ENCODE measurements at places on chromosomes 5 and 9.

GRCh38 chr5:128254789-128255188 is 171.2 kb downstream of the SLC12A2 start:
- DNase-seq: no peak

GRCh38 chr9:18542837-18543405 is 69.0 kb downstream of the ADAMTSL1 start:
- peak; percentile 29 for DNase-seq

GRCh38 chr9:5665059-5665458 is 36.2 kb downstream of the RIC1 start:
- no peak for DNase-seq

- DNase-seq: peak; percentile 74
Observed at GRCh38 chr9:5425006-5425628, 12.6 kb downstream of the PLGRKT start.

- no peak for DNase-seq
Observed at GRCh38 chr9:22050924-22051323, 41.8 kb upstream of the CDKN2B start.

- no peak for DNase-seq
Observed at GRCh38 chr9:90012949-90013348, 408.1 kb downstream of the GADD45G start.

DNA sequence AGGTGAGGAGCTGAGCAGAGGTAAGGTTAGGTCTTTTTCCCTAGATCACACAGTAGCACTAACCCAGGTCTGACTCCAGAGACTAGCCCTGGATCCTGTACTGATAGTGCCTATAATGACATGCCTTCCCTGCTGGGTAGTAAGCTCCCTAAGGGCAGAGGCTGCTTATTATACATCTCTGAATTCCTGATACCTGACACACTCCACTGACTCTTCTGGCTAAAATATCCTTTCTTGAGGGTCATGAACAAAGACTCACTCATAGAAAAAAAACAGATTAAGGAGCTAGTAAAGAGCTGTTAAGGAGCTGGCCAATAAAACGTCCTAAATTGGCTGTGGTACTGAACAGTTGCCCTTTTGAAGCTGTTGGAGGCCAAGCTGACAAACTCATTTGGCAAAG is 149.0 kb upstream of the ITGA1 start:
- DNase-seq: no peak

- no peak for DNase-seq
Observed at GRCh38 chr5:321230-321725, at the start of gene AHRR. Gene AHRR, plus strand, starts transcription at chr5:321714. Its CDS starts 22,189 bp downstream, at chr5:343903.

DNA sequence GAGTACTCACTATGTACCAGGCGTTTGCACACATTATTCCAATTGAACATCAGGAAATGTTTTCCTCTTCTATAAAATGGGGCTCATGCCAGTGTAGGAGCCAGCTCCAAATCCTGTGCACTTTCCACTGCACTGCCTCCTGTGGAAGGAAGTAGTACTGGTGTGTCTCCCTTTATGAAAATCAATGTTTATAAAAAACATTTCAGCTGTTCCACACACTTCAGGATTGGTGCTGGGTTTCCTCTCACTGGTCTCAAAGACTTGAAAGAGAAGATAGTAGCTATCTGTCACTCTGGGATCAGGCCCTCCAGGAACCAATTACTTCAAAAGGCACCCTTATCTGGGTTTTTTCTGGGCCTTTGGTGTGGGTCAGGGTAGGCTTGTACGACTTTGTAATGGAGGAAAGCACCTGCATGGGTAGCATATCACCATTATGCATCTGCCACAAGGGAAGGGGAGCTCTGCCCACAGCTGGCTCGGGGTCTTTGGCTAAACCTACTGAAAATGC is 32.5 kb downstream of the RAB14 start:
- no peak for DNase-seq
